Natural killer cell (primary cell): ENCODE measurements at places on chromosomes 5 and 9. TPM values are rescaled to one million over a fixed set of nuclear protein-coding genes. Genes with fewer than 3 reads are reported as not detected.

The TJP2 gene
- total RNA-seq: 9.6 TPM

The C9 gene
- total RNA-seq: 0.52 TPM

The KIF4B gene
- total RNA-seq: not detected

The SLC24A2 gene
- not detected for total RNA-seq

GRCh38 chr5:55634209-55634805, 77.8 kb downstream of the SLC38A9 start:
- no peaks in the 10 kb centered on the region for H3K27me3 ChIP-seq
- H3K4me1 ChIP-seq: no peaks in the 10 kb centered on the region

DNA sequence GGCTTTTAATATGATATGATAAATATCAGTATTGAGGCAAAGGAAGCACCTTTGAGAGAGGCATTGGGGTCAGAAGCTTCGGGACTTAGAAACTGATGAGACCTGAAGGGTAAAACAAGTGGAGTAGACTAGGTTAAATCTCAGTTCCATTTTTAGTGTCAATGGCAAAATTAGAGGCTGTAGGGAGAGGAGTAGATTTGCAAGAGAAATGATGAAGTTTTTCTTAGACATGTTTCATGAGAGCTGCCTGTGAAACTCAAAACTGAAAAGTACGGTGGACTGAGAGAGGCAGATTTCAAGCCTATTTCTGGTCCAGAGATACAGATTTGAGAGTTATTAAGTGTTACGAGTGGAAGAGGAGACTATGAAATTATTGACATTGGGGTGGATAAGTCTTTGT, 278.5 kb downstream of the TAF11L14 start:
- H3K4me1 ChIP-seq: no peaks in the 10 kb centered on the region
- H3K36me3 ChIP-seq: no peaks in the 10 kb centered on the region
- H3K27ac ChIP-seq: no peak overlapping the region
- H3K4me3 ChIP-seq: no peak overlapping the region
- H3K27me3 ChIP-seq: no peaks in the 10 kb centered on the region
- no peak for DNase-seq

DNA sequence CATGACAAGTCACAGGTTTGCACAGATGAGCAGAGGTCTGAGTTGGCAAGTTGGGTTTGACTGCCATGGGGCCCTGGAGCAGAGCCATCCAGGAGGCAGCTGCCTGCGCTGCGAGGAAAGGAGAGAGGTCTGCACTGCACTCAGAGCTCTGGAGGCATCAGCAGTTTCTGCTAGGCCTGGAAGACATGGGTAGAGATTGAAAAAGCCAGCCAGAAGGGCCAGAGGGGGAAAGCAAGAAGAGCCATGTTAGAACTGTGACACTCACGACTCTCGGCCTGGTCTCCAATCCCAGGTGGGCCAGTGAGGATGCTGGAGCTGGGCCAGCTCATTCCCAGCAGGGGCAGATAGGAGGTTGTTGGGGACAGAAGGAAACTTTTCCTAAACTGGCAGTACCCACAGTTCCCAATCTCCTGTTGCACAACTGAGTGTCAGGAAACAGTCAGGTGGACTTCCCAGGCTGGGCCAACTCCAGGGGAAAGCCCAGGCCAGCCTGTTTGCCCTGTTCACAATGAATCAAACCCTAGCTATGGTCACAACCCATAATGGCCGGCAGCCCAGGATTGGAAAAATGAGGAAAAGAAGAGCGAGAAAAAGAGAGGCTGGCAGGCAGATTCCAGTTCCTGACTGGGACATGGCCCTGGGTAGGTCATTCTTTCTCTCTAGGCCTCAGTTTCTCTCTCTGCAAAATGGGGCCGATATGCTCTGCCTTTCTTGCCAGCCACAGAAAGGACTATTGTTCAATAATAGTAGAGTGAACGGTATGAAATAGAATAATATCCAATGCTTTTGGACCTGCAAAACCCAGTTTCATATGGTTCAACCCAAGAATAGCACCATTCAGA, 7.8 kb upstream of the ORM1 start:
- no peak for DNase-seq
- H3K4me1 ChIP-seq: no peaks in the 10 kb centered on the region
- no peaks in the 10 kb centered on the region for H3K27me3 ChIP-seq
- no peak overlapping the region for H3K4me3 ChIP-seq
- H3K36me3 ChIP-seq: no peaks in the 10 kb centered on the region

DNA sequence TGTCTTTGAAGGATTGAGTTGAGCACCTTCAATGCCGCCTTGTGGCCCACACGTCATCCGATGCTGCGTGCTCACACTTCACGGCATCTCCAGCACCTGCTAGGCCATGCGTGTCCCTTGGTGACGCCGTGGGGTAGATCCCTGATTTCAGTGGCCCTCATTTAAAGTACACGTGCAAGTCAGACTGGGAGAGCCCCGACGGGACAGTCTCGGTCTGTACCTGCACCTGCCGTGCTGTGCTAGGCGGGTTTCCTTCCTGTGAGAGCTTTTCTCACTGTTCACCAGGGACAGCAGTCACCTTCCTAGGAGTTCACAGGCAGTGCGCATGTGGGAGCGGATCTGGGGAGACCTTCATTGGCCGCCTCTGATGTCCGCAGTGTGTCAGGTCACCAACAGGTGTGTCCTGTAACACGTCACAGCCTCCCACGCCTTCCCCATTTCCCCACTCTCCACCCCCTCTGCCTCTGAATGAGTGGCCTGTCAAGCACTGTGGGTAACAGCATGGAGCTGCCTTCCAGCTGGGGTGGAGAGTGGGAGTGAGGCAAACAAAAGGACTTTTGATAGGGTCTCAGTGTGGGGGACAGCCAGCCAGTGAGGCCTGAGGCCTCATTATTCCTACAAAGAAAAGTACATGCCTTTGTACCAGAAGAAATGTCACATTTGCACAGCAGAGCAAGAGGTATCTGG, 236.4 kb downstream of the FANCC start:
- no peak overlapping the region for H3K4me3 ChIP-seq
- no peak for DNase-seq
- no peaks in the 10 kb centered on the region for H3K36me3 ChIP-seq
- H3K4me1 ChIP-seq: no peaks in the 10 kb centered on the region
- H3K27me3 ChIP-seq: no peaks in the 10 kb centered on the region
- H3K27ac ChIP-seq: no peak overlapping the region

DNA sequence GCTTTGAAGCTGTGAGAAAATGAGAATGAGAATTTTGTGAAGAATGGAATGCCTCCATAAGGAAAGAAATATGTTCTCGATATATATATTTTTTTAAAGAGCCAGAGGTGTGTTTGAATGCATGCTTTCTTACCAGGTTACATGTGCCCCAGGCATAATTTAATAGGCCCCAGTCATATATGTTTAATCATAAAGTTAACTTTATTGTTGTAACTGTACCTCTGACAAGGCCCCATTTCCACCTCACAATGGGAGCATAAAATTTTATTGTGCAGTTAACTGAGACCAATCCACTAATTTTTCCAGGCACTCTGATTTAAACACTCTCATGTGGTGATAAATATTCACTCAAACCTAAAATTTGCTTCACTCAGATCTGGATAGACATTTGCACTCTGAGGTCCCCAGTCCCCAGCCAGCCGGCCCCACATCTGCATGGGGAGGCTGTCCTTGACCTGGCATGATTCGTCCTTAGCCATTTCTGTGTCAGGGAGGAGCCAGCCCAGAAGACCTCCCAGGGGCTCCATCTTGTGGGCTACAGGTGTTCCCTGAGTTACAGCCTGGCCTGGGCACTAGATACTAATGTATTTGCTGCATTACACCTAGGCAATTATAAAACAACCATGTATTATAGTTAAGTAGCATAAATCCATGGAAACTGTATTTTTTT, 245.8 kb downstream of the MTRR start:
- no peak overlapping the region for H3K4me3 ChIP-seq
- H3K27ac ChIP-seq: no peak overlapping the region
- H3K4me1 ChIP-seq: no peaks in the 10 kb centered on the region
- no peaks in the 10 kb centered on the region for H3K36me3 ChIP-seq
- no peak for DNase-seq
- no peaks in the 10 kb centered on the region for H3K27me3 ChIP-seq

GRCh38 chr9:6098431-6098830, 83.0 kb upstream of the RANBP6 start:
- DNase-seq: no peak
- no peak overlapping the region for H3K4me3 ChIP-seq
- H3K27me3 ChIP-seq: no peaks in the 10 kb centered on the region
- H3K4me1 ChIP-seq: no peaks in the 10 kb centered on the region

DNA sequence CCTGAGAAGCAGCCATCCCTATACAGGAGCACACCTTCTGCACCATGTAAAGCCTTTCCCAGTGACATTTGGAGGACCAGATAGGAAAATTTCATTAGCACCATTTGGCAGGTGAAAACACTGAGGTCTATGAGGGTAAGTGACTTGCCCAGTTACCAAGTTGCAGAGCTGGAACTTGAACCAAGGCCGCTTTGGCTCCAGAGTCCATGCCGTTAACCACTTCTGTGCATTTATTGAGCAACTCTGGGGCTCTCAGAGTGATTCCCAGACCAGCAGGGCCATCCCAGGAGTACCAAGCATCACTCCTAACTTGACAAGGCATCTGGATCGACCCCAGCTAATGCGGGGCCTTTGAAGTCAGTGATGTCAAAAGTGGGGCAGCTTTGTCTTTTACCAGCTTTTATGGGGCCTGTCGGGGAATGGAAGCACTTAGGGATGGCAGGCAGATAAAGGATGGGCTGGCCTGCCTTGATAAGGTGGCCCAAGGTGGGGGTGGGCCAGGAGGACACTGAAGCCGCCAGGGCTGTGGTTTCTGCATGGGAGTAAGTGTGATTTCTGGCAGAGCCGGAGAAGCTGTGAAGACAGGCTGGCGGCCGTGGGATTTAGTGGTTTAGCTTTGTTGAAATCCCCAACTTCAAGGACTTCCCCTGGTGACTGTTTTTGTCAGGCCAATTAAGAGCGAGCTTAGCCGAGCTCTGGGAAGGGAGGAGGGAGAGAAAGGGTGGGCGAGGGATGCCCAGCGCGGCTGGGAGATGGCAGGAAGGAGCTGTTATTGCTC, 127.3 kb downstream of the MACROH2A1 start:
- DNase-seq: no peak
- no peak overlapping the region for H3K27ac ChIP-seq
- no peak overlapping the region for H3K4me3 ChIP-seq
- no peaks in the 10 kb centered on the region for H3K4me1 ChIP-seq
- H3K27me3 ChIP-seq: no peaks in the 10 kb centered on the region

- H3K36me3 ChIP-seq: no peaks in the 10 kb centered on the region
- no peak overlapping the region for H3K27ac ChIP-seq
- H3K27me3 ChIP-seq: no peaks in the 10 kb centered on the region
Observed at GRCh38 chr9:113298924-113299770, 4.0 kb downstream of the RNF183 start.

GRCh38 chr9:123120131-123120530, 86.7 kb downstream of the GPR21 start:
- DNase-seq: no peak
- no peaks in the 10 kb centered on the region for H3K36me3 ChIP-seq
- no peaks in the 10 kb centered on the region for H3K4me1 ChIP-seq
- H3K27ac ChIP-seq: no peak overlapping the region
- no peak overlapping the region for H3K4me3 ChIP-seq

DNA sequence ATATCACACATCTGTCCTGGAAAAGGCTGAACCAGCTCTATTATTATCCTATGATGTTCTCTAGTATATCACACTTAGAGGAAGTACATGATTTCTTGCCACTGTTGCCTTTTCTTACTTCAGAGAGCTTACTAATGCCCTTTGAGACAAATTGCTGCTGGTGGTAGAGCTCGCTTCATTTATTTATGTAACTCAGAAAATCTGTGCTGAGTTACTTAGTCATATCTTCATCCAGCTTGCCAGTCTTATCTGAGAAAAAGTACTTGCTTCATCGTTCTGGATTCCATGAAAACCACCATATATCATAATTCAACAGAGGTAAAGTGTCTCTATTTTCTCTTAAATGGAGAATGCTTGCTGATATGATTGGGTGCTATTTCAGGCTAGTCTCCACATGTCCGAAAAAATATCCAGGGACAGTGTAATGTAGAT, 26.6 kb downstream of the PTPDC1 start:
- no peaks in the 10 kb centered on the region for H3K4me1 ChIP-seq
- H3K36me3 ChIP-seq: no peaks in the 10 kb centered on the region
- H3K27ac ChIP-seq: no peak overlapping the region
- no peak for DNase-seq

DNA sequence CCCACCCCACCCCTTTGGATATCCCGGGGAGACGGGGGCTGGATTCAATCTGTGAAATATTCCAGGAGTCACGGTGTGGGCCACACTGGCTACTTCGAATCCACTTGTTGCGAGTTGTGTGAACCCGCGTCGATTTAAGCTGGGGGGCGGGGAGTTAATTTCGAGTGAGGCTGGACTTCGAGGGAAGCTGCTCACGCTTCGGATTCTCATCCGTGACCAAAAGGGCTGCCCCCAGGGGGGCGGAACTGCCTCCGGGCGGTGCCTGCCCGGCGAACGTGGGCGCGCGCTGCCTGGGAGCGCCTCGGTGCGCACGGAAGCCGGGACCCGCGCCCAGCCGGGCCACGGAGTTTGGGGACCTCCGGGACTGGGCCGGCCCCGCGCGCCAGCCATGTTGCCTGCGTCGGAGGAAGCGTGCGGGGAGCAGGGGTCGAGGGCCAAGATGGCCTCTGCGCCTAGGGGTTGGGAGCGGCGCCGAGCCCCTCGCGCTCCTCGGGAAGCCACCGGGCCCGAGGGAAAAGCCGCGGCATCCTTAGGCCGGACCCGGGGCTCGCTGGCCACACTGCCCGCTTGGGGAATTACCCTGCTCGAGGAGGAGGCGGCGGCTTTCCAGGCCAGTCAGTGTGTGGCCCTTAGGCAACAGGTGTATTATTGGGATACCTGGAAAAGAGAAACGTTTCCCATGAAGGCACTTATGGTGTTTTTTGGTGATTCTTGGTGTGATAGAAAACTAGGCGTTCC, 975 bp downstream of the OCLN start:
- peak overlapping the region; percentile 6 for H3K4me3 ChIP-seq
- no peaks in the 10 kb centered on the region for H3K36me3 ChIP-seq
- H3K4me1 ChIP-seq: peaks cover 19% of the 10 kb centered on the region
- H3K27me3 ChIP-seq: peaks cover 18% of the 10 kb centered on the region

- no peaks in the 10 kb centered on the region for H3K27me3 ChIP-seq
- H3K4me1 ChIP-seq: no peaks in the 10 kb centered on the region
- DNase-seq: no peak
- no peak overlapping the region for H3K27ac ChIP-seq
- no peaks in the 10 kb centered on the region for H3K36me3 ChIP-seq
Observed at GRCh38 chr5:169213479-169213878, 87.5 kb downstream of the SLIT3 start.

- H3K27me3 ChIP-seq: peaks cover 6% of the 10 kb centered on the region
- DNase-seq: no peak
- no peaks in the 10 kb centered on the region for H3K36me3 ChIP-seq
- no peak overlapping the region for H3K27ac ChIP-seq
Observed at GRCh38 chr5:75993183-75993582, 90.0 kb upstream of the SV2C start.

DNA sequence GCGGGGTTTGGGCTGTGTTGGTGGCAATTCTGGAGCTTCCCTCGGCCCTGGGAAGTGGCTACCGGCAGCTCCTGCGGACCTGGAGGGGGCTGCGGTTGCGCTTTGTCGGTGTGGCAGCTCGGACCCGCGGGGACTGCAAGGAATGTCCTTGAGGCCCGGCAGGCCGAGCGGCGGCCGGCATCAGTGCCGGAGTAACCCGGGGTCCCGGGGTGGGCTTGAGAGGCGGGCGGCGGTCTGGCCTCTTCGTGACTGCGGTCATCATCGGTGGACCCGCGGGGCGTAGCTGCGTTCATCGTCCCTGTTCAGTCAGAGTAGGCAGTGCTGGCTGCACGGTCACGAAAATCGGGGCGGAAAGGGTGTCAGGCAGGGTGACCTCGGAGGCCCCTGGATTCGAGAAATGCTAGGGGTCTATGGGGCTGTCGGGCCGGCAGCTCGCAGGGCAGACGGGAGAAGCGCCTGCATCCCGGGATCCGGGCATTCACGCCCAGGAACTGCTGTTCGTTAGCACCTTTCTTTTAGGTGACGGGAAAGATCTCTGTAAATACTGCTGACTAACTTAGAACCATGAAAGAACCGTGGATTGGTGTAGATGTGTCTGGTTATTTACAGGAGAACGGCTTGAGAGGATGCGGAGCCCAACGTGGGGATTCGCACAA, 474 bp downstream of the HMGCR start:
- DNase-seq: peak; percentile 49
- peaks cover 10% of the 10 kb centered on the region for H3K4me1 ChIP-seq
- peak overlapping the region; percentile 82 for H3K27ac ChIP-seq
